ENCODE measurements at places on chromosomes 4 and X.

GRCh38 chrX:12657881-12658280 is 133.3 kb upstream of the PRPS2 start:
- no peaks in the 10 kb centered on the region for H3K4me1 ChIP-seq
- no peak overlapping the region for H3K4me3 ChIP-seq
- H3K36me3 ChIP-seq, result no peaks in the 10 kb centered on the region
- H3K27ac ChIP-seq, result no peak overlapping the region
- no peak for DNase-seq

- no peaks in the 10 kb centered on the region for H3K27me3 ChIP-seq
- no peak overlapping the region for H3K4me3 ChIP-seq
- no peaks in the 10 kb centered on the region for H3K4me1 ChIP-seq
- DNase-seq, result no peak
- H3K27ac ChIP-seq, result no peak overlapping the region
Observed at GRCh38 chrX:7500386-7500785, 342.6 kb upstream of the VCX start.

DNA sequence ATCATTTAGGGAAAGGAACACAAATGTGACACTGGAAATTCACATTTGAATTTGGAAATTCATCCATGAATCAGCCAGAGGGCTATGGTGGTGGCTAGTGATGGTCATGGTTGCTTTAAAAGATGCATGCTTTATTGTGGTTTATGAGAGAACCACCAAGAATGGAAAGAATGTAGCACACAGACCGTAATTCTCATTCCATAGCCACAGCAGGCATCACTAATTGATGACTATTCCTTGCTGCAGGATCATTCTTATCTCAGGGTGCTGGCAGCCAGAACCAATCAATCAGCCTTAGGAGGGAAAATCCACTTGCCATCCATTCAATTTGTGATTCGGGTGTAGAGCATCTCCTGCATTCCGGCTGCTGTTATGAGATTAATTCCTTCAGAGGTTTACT is 115.6 kb downstream of the DHRSX start:
- no peak for DNase-seq
- no peaks in the 10 kb centered on the region for H3K4me1 ChIP-seq
- H3K36me3 ChIP-seq, result peaks cover 4% of the 10 kb centered on the region

GRCh38 chrX:11244636-11245035 is 48.6 kb upstream of the AMELX start:
- no peaks in the 10 kb centered on the region for H3K36me3 ChIP-seq
- no peak overlapping the region for H3K27ac ChIP-seq
- no peaks in the 10 kb centered on the region for H3K4me1 ChIP-seq
- DNase-seq, result no peak

- H3K27ac ChIP-seq, result no peak overlapping the region
- H3K36me3 ChIP-seq, result no peaks in the 10 kb centered on the region
- no peaks in the 10 kb centered on the region for H3K27me3 ChIP-seq
Observed at GRCh38 chrX:149074398-149074797, 430.7 kb downstream of the IDS start.

- no peak overlapping the region for H3K4me3 ChIP-seq
- no peaks in the 10 kb centered on the region for H3K27me3 ChIP-seq
- no peaks in the 10 kb centered on the region for H3K36me3 ChIP-seq
Observed at GRCh38 chr4:163895378-163896005, 401.0 kb downstream of the TMA16 start.

DNA sequence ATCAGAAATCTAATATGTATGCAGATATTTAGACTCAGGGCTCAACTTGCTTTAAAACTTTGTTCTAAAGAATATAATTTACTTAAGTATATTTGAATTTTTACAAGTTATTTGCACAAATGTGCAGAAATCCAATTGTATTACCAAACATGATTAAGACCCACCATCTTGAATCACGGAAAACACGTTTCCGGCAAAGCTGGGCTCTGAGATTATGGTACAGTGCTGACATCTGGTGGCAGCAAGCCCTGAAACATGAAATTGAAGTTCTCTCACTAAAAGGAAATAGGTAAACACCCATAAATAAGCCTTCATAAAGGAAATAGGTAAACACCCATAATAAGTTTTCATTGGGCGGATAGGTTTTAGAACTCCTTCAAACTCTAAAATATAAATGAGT is 98.3 kb upstream of the MAOA start:
- H3K36me3 ChIP-seq, result no peaks in the 10 kb centered on the region
- peaks cover 4% of the 10 kb centered on the region for H3K4me1 ChIP-seq
- H3K4me3 ChIP-seq, result no peak overlapping the region
- H3K27ac ChIP-seq, result no peak overlapping the region
- peak; percentile 43 for DNase-seq
